Adrenal gland (tissue), 19 donors: ENCODE measurements at places on chromosomes 16 and 17. TPM values are rescaled to one million over a fixed set of nuclear protein-coding genes. Genes with fewer than 3 reads are reported as not detected.

Gene AGRP
- 2.9 TPM for polyA plus RNA-seq

GRCh38 chr17:67994817-67995569 is 1.3 kb downstream of the C17orf58 start:
- H3K4me1 ChIP-seq = peaks cover 15% of the 10 kb centered on the region
- peak; percentile 53 for DNase-seq
- H3K36me3 ChIP-seq = no peaks in the 10 kb centered on the region
- H3K27me3 ChIP-seq = no peaks in the 10 kb centered on the region
- H3K4me3 ChIP-seq = peak overlapping the region; percentile 84

- no peak overlapping the region for H3K4me3 ChIP-seq
- H3K27me3 ChIP-seq = no peaks in the 10 kb centered on the region
- DNase-seq = no peak
- no peak overlapping the region for H3K27ac ChIP-seq
- no peaks in the 10 kb centered on the region for H3K4me1 ChIP-seq
- H3K36me3 ChIP-seq = no peaks in the 10 kb centered on the region
Measured at GRCh38 chr17:30526401-30526800, 49.2 kb downstream of the GOSR1 start.

DNA sequence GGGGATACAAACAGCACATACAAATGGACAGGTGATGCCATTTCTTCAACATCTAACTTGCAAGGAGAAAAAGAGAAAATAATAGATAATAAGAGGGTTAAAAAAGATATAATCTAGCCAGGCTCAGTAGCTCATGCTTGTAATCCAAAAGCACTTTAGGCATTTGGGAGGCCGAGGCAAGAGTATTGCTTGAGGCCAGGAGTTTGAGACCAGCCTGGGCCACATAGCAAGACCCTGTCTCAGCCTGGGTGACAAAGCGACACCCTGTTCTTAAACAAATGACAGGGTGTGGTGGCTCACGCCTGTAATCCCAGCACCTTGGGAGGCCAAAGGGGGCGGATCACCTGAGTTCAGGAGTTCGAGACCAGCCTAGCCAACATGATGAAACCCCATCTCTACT is 19.3 kb downstream of the C16orf87 start:
- no peak for DNase-seq
- no peaks in the 10 kb centered on the region for H3K36me3 ChIP-seq
- no peak overlapping the region for H3K4me3 ChIP-seq
- H3K27ac ChIP-seq = no peak overlapping the region
- H3K27me3 ChIP-seq = no peaks in the 10 kb centered on the region

- no peaks in the 10 kb centered on the region for H3K36me3 ChIP-seq
- H3K27ac ChIP-seq = no peak overlapping the region
- DNase-seq = no peak
- no peak overlapping the region for H3K4me3 ChIP-seq
Measured at GRCh38 chr16:69787883-69788282, 25.8 kb downstream of the WWP2 start.

DNA sequence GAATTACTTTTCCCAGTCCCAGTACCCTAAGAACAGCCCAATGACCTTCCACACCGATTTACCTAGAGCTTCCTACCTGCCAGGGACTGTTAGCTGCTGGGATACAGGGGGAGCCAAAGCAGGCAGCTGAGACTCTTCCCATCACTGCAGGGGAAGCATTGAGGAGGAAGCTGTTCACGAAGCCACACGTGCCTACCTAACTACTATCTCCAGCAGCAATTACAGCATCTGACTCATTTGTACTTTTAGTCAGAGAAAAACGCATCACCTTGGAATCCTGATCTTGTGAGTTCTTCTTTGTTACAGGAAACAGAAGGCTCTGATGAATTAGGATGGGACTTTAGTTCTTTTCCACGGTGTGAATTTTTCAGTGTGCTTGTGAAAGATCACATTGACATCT is 113.7 kb upstream of the DHX40 start:
- H3K4me1 ChIP-seq = no peaks in the 10 kb centered on the region
- no peak for DNase-seq
- H3K27ac ChIP-seq = no peak overlapping the region
- no peak overlapping the region for H3K4me3 ChIP-seq
- no peaks in the 10 kb centered on the region for H3K27me3 ChIP-seq

DNA sequence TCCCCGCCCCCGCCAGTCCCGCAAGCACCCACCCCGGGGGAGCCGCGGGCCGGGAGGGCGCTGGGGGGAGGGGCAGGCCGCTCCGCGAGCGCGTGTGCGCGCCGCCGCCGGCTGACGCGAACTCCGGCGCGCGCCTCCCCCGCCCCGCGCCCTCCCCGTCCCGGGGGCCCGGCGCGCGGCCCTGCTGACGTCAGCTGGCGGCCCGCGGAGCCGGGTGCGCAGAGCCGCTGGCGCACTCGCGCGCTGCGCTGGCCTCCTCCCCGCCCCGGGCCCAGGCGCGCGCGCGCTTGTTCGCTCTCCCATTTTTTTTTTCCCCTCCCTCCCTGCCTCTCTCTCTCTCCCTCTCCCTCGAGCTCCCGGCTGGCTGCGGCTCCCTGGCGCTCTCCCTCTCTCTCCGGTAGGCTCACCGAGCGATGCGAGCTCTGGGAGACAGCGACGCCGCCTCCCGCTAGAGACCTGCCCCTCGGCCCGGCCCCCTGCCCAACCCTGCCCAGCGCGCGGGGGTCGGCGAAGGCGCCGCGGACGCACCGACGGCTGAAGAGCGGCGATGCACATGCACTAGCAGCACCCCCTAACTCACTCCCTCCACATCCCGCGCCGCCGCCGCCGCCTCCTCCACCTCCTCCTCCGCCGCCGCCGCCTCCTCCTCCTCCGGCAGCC is at the start of gene GNAO1:
GNAO1 (plus strand) TSS at position 334 of the 660 bp plus-strand sequence. CDS start 747 bp downstream, outside the sequence.
- H3K4me3 ChIP-seq = peak within 1 kb of the TSS; percentile 51
- peaks cover 7% of the 10 kb centered on the region for H3K4me1 ChIP-seq
- no peaks in the 10 kb centered on the region for H3K36me3 ChIP-seq
- peaks cover 27% of the 10 kb centered on the region for H3K27me3 ChIP-seq
- H3K27ac ChIP-seq = peak within 1 kb of the TSS; percentile 18
